RWPE1 (cell line): ENCODE measurements at places on chromosomes 6 and 20.

DNA sequence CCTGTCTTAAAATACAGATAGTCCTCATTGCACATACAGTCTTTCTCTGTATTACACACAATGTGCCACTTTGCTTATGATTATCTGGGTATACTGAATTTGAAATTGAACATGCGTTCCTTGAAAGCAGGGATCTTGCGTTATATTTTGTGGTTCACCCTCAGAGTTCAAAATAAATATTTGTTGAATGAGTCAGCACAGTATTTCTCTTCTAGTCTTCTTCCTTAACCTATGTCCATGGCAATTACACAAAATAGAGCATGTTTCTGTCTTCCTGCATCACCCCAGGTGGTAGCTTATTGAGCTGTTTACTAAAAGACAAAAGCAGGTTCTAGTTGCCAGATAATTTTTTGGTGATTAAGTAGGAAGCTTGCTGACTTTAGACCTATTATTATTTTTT is 272.9 kb upstream of the FERMT1 start:
- DNase-seq = peak; percentile 26

GRCh38 chr6:88499845-88500699 is 333.9 kb upstream of the CNR1 start:
- no peak for DNase-seq

DNA sequence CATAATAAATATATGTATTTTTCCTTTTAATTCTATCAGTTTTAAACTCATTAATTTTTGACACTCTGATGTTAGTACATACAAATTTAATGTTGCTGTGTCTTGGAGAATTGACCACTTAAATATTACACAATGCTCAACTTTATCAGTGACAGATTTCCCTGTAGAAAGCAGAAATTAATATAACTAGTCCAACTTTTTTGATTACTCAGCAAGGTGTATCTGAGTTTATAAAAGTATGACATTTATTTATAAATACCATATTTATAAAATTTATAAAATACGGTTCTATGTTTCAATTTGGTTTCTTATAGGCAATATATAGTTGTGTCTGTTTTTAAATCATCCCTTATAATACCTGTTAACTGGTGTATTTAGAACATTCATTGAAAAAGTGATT is 350.0 kb upstream of the EYS start:
- no peak for DNase-seq

DNA sequence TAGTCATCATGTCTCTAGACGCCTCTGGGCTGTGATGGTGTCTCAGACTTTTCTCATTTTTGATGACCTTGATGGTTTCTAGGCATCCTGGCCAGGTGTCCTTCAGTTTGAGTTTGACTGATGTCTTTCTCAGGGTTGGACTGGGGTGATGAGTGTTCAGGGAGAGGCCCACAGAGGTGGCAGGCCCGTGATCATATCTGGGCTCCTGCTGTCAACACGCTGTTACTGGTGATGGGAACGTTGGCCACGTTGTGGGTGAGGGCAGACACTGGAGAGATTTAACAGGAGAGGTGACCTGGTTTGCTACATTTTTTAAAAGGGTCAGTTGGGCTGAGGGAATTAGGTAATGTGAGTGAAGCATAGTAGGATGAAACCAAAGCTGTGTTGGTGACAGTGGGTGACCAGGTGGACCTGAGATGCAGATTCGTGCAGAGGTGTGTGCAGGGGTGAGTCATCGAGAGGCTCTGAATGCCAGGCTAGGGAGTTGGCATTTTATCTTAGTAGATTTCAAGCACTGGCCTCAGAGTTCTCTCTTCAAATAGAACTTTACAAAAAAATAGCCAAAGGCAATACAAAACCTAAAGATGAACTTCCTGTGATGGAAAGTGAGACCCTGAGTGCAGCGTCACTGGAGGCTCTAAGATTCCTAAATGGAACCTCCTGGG is 174.1 kb downstream of the CDH26 start:
- peak; percentile 57 for DNase-seq

DNA sequence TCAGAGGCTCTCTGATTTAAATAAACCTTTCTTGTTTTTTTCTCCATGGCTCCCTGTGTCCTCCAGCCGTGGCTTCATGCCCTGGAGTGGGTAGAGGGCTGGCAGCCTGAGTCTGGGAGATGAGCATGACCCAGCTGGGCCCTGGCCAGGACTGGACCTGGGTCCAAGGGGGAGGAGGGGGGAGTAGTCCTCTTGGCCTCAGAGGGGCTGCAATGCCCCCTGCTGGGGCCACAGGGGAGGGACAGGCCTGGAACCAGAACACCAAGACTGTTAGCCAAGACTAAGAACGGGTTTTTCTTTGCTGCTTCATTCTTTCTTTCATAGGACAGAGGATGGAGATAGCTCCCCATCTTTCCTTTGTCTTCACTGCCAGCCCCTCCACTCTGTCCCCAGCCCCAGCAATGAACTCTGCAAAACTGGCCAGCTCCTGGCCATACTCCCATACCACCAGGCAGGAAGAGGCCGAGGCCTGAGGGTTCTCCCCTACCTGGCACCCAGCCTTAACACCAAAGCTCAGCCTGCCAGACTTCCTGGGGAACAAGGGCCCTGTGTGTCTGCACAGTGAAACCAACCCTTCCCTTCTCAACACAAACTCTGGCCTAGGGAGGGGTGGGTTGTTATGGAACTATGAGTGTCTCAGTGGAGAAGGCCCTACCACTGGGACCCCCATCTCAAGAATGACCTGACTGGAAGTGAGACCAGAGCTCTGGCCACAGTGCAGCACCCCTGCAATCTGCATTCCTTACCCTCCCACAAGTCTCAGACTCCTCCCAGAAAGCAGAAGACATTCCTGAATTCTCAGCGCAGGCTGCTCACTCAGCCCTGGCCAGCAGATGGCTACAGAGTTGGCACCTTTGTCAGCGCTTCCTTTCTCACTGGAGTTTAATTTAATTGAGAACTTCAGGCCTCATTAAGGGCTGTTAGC is 11.0 kb downstream of the SLC29A1 start:
- no peak for DNase-seq

GRCh38 chr20:33203444-33203843 is 13.7 kb upstream of the BPIFA3 start:
- no peak for DNase-seq

- DNase-seq = no peak
Measured at GRCh38 chr6:112576423-112576822, 229.3 kb downstream of the RFPL4B start.

DNA sequence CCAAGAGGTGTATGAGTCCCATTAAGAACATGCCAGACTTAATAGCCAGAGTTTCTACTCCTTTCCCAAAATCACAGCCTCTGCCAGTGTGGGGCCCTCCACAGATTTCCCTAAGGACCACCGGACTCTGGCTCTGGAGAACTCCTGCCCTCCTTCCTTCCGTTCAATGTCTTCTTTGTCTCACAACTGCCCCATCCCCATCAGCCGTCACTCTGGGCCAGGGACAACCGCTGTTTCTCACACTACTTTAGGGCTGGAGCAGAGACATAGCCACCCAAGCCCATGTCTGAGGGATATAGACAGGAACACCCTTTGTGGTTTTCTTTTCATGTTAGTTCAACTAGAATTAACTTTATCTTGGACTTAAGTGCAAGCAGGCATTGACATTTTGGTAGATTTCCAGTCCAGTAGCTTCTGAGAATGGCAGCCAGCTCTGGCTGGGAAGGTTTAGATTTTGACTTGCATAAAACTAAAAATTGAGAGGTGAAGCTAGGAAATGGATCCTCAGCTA is 6.7 kb upstream of the ACSS1 start:
- no peak for DNase-seq

DNA sequence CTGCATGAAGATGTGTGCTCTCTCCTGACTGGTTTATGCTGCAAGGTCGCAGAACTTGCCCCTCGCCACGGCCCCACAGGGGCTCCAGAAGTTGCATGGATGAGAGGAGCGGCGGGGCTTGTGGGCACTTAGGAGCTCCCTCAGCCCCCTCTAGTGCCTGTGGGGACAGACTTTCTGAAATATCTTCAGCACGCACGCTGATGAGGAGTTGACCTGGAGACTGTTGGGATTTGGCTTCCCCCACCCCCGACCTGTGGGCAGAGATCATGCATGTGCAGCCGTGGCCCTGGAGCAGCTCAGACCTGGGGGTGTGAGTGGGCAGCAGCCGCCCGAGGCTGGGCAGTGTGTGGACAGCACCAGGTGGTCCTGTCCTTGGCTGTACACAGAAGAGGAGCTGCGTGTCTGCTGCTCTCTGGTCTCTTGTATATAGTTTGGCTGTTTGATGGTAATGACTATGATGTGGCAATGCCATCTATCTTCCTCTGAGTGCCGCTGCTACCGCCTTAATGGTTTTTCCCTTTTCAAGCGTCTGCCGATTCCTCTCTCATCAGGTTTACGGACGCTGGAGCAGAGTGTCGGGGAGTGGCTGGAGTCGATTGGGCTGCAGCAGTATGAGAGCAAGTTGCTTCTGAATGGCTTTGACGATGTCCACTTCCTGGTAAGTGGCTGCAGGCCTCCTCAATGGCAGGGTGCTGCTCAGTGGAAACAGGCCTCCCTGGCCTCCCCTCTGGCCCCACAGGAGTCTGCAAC is 81.4 kb downstream of the TCP11 start:
- DNase-seq = no peak

DNA sequence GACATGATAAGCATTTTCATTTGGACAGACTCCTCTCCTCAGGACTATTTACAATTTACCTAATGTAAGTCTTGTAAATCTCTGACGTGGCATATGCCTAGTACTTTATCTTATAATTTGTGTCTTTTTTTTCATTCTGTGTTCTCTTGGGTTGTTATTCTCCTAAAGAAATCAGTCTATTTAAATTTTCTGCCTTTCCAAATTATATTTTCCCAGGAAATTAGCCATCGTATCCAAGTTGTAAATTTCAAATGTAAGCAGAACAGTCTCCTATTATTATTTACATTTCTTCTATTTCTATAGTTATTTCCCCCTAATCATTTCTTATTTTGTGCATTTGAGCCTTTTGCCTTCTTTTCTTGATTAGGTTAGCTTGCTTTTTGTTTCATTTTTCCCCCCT is 17.5 kb upstream of the BCAS4 start:
- DNase-seq = no peak

DNA sequence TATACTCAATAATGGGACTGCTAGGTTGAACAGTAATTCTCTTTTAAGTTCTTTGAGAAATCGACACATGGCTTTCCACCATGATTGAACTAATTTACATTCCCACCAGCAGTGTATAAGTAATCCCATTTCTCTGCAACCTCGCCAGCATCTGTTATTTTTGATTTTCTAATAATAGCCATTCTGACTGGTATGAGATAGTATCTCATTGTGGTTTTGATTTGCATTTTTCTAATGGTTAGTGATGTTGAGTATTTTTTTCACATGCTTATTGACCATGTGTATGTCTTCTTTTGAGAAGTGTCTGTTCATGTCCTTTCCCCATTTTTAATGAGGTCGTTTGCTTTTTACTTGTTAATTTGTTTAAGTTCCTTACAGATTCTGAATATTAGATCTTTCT is 66.5 kb downstream of the STK4 start:
- DNase-seq = no peak

DNA sequence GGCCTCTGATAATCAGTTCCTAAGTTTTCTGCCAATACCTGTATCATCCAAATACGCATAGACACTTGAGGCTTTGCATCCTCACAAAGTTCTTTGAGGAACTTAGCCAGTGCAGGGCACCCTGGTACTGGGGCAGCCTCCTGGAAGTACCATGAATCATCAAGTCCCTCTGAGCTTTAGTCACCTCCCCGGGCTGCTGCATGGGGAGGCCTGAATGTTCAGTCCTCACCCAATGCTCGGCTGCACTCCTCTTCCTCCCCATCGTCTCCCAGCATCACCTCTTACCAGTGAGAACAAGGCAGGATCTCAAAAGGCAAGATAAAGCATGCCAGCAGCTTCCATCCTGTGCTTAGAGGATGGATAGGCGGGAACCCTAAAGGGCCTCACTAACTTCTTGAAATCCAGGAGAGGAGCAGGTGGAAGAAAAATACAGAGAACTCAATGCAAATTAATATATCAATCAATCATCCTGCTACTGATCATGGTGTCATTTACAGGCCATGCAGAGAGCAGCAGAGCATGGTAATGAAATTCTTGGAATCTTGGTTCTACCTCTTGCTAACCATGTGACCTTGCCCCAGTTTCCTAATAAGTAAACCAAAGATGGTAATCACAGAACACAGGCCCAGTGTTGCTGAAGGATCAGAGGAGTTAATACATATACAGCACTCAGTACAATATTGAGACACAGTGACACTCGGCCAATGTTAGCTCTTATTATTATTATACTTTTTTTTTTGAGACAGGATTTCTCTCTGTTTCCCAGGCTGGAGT is 4.7 kb upstream of the CCN6 start:
- no peak for DNase-seq

- no peak for DNase-seq
Measured at GRCh38 chr6:36025932-36026327, 1.5 kb upstream of the SLC26A8 start.

GRCh38 chr20:32249030-32249738 is 28.3 kb upstream of the KIF3B start:
- DNase-seq = no peak

DNA sequence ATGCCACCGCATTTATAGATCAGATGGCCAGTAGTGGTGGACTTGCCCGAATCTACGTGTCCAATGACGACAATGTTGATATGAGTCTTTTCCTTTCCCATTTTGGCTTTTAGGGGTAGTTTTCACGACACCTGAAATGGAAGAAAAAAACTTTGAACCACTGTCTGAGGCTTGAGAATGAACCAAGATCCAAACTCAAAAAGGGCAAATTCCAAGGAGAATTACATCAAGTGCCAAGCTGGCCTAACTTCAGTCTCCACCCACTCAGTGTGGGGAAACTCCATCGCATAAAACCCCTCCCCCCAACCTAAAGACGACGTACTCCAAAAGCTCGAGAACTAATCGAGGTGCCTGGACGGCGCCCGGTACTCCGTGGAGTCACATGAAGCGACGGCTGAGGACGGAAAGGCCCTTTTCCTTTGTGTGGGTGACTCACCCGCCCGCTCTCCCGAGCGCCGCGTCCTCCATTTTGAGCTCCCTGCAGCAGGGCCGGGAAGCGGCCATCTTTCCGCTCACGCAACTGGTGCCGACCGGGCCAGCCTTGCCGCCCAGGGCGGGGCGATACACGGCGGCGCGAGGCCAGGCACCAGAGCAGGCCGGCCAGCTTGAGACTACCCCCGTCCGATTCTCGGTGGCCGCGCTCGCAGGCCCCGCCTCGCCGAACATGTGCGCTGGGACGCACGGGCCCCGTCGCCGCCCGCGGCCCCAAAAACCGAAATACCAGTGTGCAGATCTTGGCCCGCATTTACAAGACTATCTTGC is 725 bp downstream of the EEF1A1 start:
- no peak for DNase-seq

DNA sequence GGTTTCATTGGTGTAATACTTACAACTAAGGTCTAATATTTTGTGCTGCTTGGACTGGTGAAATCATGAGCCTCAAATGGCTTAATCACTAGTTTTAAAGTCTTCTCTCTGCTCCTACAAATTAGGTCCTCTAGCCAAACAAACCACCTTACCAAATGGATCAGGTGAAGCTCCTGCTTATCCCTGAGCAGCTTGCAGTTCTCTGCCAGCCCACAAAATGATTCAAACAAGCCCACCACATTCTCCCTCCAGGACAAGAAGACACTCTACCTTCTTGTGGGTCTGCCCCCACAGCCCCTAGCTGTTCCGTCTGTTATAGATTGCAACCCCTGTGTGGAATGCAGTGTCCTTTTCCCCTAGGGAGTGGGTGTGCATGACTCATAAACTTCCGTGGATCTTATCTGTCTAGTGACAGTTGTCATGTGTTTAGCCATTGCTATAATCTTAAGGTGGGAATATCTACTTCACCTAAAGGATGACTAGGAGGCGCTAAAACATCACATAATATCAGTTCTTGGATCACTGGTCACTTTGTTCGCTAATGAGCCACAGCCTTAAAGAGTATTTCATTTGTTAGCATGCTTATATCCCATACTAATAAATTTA is 940.5 kb upstream of the MANEA start:
- DNase-seq = peak; percentile 10
